ENCODE measurements at places on chromosomes 11 and 22. TPM values are rescaled to one million over a fixed set of nuclear protein-coding genes. Genes with fewer than 3 reads are reported as not detected.
A peak's percentile ranks its signal among the peaks of the same experiment; 100 is the strongest.

FAM180B gene
- total RNA-seq = 0.19 TPM

CARD18 gene
- total RNA-seq = not detected

FRMD8 gene
- 46.7 TPM for total RNA-seq

ARHGAP8 gene
- 0.36 TPM for total RNA-seq

KREMEN1 gene
- not detected for total RNA-seq

RBX1 gene
- 106 TPM for total RNA-seq

NAP1L4 gene
- 272 TPM for total RNA-seq

PGA5 gene
- not detected for total RNA-seq

UBXN1 gene
- total RNA-seq = 121 TPM

LRRC74B gene
- not detected for total RNA-seq

RIMBP3B gene
- 0.26 TPM for total RNA-seq

DNA sequence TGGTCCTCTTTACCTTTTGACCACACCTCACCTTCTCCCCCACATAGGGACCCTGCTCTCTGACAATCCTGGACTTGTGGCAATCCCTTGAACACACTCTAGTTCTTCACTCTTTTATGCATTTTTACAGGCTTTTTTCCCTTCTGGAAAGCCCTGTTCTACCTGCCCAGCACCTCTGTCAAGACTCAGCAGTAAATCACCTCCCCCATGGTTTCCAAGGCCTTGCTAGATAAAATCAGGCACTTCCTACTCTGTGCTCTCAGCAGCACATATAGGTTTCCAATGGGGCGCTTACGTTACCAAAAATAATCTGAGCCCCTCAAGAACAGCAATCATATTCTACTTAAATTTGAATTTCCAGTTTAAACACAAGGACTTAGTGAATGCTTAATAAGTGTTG lies 53.9 kb downstream of the ETS1 start:
- DNase-seq = no peak

DNA sequence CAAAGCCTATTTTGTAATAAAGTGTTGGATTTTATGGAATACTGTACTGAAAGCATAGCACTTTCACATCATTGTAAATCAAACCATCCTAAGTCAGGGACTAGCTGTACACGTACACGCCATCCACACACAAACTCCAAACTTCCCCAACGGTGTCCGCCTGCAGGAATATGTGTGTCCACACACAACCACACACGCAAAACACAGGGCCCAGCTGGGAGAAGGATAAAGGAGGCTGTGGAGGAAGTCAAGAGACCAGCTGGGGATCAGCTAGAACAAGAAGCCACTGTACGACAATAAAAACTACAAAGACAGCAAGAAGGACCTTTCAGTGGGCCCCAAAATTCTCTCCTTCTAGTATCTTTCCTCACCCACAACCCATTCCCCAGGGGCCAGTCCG lies 1.6 kb downstream of the TRIM29 start:
- DNase-seq = no peak

DNA sequence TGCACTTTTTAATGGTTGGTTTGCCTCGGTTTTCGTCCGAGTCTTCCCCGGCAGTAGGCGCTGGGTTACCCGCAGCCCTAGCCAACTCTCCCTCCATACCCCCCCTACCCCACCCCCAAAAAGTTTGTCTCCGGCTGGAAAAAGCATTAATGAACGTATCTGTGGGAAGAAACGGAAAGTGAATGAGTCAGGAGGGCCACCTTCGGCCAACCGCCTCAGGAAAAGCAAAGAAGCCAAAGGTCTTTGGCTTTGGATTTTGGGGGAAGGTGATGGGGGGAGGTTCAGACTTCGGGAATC lies 508 bp upstream of the FLI1 start:
- DNase-seq = no peak

DNA sequence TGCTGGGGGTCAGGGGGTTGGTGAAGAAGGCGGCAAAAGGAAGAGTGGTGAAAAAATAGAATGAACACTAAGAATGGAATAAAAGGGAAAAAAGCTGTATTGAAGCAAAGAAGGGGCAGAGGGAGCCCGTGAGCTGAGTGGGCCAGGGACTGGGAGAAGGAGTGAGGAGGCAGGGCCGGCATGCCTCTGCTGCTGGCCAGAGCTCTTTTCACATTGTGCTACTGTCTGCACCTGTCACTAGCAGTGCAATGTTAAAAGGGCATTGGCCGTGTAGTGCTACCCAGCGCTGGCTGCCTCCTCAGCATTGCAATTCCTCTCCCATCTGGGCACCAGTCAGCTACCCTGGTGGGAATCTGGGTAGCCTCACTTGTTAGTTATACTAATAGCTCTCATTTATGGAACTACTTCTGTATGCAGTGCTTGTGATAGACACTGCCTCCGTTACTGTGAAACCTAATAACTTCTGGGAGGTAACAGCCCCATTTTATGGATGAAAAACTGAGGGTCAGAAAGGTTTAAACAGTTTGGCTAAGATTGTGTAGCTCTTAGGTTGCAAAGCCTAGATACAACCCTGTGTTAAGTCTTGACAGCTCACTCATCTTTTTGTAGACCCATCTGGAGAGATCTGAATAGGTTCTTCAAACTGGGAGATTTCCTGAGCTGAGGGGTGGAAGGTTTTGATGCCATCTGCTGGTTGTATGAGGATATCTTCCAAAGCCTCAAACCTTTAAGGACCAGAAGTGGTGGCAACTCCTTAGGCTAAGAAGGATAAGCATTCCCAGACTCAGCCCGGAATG lies 8.5 kb downstream of the YPEL4 start:
- peak; percentile 77 for DNase-seq

GRCh38 chr11:122434786-122435185 lies 220.7 kb upstream of the UBASH3B start:
- DNase-seq = peak; percentile 12

DNA sequence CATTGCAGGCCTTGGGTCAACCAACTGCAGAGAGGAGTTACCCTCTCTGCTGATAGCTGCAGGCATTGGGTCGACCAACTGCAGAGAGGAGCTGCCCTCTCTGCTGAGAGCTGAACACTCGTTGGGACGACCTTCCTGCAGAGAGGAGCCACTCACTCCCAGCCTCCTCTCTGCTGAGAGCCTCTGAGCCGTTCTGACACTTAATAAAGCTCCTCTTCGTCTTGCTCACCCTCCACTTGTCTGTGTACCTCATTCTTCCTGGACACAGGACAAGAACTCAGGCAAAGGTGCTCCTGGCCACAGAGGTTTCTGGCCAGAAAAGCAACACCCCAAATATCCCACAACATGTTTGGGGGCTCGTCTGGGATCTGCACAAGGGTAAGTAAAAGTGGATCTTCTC lies 7.5 kb upstream of the PKP3 start:
- no peak for DNase-seq

- DNase-seq = no peak
These were observed 8.5 kb upstream of the TPH1 start for GRCh38 chr11:18054511-18055103.

GRCh38 chr11:102921587-102922220 lies 33.8 kb downstream of the MMP13 start:
- no peak for DNase-seq

- DNase-seq = no peak
These were observed 43.1 kb downstream of the SVIP start for GRCh38 chr11:22786475-22786874.

- DNase-seq = no peak
These were observed 174.4 kb downstream of the MAML2 start for GRCh38 chr11:96168623-96169022.

GRCh38 chr11:91394727-91395414 lies 829.7 kb upstream of the FAT3 start:
- no peak for DNase-seq

- no peak for DNase-seq
These were observed 38.6 kb upstream of the SOX6 start for GRCh38 chr11:16394947-16395346.

GRCh38 chr11:78418584-78419211 lies 1.1 kb upstream of the GAB2 start:
- no peak for DNase-seq

GRCh38 chr11:455566-456147 lies 5.6 kb downstream of the PTDSS2 start:
- no peak for DNase-seq

DNA sequence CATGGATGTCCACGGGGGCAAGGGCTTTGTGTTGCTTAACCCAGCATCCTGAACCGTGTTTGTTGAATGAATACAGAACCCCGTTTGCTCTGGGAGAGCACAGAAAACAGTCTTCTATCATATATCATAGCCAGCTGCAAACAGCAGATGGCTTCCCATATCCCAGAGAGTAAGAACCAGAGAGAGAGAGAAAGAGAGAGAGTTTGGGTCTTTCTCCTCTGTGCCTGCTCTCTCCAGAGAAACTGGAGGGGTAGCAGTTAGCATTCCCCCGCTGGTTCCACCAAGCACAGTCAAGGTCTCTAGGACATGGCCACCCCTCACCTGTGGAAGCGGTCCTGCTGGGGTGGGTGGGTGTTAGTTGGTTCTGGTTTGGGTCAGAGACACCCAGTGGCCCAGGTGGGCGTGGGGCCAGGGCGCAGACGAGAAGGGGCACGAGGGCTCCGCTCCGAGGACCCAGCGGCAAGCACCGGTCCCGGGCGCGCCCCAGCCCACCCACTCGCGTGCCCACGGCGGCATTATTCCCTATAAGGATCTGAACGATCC lies 440 bp upstream of the TIMP3 start:
- DNase-seq = no peak

GRCh38 chr11:2265854-2266585 lies 4.4 kb downstream of the ASCL2 start:
- DNase-seq = no peak

GRCh38 chr11:2468363-2469235 lies 23.8 kb downstream of the KCNQ1 start:
- no peak for DNase-seq

DNA sequence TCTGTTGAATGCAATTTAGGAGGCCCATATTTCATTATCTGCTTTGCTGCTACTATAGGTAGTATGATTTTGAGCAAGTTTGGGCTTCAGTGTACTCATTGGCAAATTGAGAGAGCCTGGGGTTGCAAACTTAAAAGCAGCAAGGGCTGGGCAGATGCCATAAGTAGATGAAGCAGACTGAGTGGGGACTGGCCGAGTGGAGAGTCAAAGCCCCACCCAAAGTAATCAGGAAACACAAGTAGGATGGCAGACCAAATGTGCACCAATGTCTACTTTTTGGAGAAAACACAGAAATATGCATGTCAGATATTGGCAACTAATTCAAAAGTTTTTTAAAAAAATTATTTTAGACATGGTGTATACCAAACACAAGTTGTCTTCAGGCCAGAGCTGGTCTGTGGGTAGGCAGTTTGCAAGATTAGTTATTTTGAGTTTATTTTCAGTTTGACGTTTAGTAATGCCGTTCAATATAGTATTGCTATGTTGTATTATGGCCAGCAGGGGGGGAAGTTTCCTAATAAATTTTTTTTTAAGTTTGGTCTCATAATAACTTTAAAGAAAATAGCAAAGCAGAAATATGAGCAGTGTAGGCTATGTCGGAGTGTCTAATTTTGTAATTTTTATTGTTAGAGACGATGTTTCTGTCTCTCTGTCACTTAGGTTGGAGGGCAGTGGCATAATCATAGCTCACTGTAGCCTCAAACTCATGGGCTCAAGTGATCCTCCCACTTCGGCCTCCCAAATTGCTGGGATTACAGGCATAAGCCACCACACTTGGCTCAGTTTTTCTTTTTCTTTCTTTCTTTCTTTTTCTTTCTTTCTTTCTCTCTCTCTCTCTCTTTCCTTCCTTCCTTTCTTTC lies 105.1 kb downstream of the HIPK3 start:
- no peak for DNase-seq

DNA sequence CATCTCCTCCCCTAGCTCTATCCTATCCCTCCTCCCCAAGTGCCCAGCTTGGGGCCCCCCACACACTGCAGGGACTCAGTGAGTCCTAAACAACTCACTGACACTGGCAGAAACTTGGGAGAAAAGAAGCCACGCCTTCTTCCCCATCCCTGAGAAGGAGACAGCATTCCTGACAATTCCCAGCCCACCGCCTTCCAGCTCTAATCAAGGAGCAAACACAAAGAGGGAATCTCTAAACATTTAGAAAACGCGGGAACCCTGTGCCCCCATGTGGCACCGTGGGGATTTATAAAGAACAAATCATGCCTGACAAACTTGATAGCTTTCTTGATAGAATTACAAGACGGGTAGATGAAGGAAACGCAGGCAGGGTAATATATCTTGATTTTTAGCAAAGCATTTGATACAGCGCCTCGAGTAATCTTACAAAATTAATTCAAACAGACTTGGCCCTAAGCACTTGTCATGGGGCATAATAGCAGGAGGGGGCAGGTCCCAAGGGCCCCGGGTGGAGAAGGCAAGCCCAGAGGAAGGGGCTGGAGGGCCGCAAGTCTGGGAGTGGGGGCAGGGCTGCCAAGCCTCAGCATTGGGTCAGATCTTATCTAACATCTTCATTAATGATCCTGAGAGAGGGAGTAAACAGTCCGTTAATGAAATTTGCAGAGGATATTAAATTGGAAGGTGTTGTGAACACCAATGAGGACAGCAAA lies 4.5 kb downstream of the CHST1 start:
- no peak for DNase-seq

GRCh38 chr22:21766691-21767462 lies 31.3 kb upstream of the YPEL1 start:
- peak; percentile 85 for DNase-seq

DNA sequence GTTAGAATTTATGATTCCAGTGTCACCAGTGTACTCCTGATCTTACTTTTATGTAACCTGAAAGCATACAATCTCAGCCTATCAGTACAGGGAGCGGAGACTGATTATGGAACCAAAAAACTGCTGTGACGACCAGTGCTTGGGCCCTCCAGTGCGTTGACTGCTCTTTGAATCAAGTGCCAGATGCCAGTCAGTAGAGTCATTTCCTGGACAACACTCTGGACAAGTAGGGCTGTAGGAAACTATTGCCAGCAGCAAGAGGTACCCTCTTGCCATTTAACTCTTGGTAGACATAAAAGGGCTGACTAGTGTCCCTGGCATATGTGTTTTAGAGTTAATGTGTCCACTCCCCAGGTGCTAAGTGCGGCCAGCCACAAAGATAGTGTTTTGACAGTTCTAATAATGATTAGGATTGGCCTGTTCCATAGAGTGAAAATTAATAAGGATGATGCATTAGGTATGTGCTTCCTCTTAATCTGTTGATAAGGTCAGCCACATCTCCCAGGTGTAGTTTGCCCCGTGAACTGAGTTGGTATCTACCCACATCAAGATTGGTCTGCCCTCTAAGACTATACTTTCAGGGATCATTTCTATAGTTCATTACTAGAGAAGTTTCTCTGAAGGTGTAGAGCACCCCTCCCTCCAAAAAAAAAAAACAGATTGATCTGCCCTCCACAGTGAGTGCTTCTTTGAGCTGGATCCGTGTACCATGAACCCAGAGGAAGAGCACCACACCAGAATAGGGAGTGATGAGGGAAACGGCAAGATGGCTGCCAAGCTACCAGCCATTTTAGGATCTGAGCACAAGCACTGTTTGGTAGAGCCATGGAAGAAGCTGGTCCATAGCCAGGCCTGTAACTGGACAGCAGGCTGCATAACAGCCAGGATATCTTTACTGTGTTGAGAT lies 20.7 kb upstream of the AIFM3 start:
- DNase-seq = no peak

DNA sequence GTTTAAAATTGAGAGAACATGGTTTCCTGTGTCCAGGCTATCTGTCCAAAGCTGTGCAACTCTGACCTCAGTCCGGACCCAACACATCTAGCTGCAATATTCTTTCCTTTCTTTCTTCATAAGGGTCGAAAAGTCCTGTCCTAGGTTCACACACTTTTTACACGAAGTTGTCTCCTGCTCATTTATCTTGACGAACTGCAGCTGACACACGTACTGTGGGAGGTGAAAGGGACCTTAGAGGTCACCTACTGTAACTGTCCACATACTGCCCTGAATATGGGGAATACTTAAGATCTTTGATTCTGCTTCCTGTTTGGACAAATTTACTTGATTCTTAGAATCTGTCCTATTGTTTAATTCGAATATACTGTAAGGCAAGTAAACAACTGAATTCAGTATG lies 105.9 kb downstream of the CCDC83 start:
- DNase-seq = peak; percentile 34
